WTC11 (cell line): ENCODE measurements at places on chromosomes 16 and 17. TPM values are rescaled to one million over a fixed set of nuclear protein-coding genes. Genes with fewer than 3 reads are reported as not detected.

RASD1 gene
- 5.1 to 5.3 TPM (median 5.2 TPM) in 3 replicates for total RNA-seq

SHISA9 gene
- 37.5 to 39.3 TPM (median 38.8 TPM) in 3 replicates for total RNA-seq

CHRNE gene
- 0.64 to 0.78 TPM (median 0.70 TPM) in 3 replicates for total RNA-seq

TBX2 gene
- 0.09 to 0.41 TPM (median 0.21 TPM) in 3 replicates for total RNA-seq

DNA sequence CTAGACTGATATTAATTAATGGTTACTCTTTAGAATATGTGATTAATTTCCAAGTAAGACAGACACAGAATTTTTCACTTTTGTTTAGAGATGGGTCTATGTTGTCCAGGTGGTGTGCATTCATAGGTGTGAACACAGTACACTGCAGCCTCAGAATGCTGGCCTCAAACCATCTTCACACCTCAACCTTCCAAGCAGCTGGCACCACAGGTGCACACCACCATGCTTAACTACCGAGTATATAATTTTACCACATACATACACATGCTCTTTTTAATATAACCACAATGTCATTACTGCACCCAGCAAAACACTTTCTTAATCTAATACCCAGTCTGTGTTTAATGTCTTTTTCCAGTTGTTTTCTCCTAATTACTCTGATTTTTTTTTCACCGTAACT, 23.9 kb downstream of the N4BP1 start:
- no peaks in the 10 kb centered on the region for H3K4me1 ChIP-seq
- no peak overlapping the region for H3K27ac ChIP-seq
- peaks cover 34% of the 10 kb centered on the region for H3K36me3 ChIP-seq
- no peak overlapping the region for H3K4me3 ChIP-seq
- H3K27me3 ChIP-seq: no peaks in the 10 kb centered on the region

DNA sequence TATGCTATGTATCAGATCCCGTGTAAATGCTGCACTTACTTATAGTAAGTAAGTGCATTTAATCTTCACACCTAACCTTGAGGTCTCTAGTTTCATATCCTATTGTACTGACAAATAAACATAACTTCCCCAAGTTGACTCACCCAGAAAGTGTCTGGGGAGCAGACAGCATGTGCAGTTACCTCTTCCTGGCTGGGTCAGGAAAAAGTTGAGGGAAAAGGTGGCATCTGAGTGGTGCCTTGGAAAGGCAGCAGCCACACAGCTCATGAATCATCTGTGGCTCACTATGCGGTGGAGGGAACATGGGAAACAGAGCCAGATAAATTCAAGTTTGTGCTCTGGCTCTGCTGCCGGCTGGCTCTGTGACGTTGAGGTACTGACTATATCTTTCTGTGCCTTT, 382.0 kb upstream of the DYNLRB2 start:
- no peak overlapping the region for H3K4me3 ChIP-seq
- no peaks in the 10 kb centered on the region for H3K4me1 ChIP-seq
- no peaks in the 10 kb centered on the region for H3K36me3 ChIP-seq
- no peak for DNase-seq
- H3K27ac ChIP-seq: no peak overlapping the region

DNA sequence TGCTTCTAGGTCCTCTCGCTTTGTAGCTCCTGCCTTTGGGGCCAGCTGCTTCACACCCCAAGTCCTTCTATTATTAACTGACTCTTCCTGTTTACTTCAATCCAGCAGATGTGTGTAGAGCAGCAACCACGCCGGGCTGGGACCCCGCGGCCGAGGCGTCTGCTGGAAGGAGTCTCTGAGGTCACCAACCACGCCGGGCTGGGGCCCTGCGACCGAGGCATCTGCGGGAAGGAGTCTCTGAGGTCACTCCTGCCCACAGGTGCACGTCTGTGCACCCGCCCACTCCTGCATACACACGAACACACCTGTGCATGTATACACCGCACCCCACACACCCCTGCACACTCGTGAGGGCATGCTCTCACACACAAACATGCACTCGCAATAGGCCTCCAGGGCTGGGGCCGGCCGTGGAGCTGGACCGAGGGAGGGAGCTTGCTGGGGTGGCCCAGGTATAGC, 7.8 kb upstream of the TEX19 start:
- no peaks in the 10 kb centered on the region for H3K36me3 ChIP-seq
- peak; percentile 11 for DNase-seq
- no peaks in the 10 kb centered on the region for H3K4me1 ChIP-seq
- H3K4me3 ChIP-seq: no peak overlapping the region
- no peak overlapping the region for H3K27ac ChIP-seq

GRCh38 chr16:69930117-69930776, 20.9 kb upstream of the CLEC18A start:
- no peak overlapping the region for H3K4me3 ChIP-seq
- H3K4me1 ChIP-seq: peaks cover 26% of the 10 kb centered on the region
- no peaks in the 10 kb centered on the region for H3K27me3 ChIP-seq
- peak; percentile 71 for DNase-seq
- H3K27ac ChIP-seq: no peak overlapping the region

DNA sequence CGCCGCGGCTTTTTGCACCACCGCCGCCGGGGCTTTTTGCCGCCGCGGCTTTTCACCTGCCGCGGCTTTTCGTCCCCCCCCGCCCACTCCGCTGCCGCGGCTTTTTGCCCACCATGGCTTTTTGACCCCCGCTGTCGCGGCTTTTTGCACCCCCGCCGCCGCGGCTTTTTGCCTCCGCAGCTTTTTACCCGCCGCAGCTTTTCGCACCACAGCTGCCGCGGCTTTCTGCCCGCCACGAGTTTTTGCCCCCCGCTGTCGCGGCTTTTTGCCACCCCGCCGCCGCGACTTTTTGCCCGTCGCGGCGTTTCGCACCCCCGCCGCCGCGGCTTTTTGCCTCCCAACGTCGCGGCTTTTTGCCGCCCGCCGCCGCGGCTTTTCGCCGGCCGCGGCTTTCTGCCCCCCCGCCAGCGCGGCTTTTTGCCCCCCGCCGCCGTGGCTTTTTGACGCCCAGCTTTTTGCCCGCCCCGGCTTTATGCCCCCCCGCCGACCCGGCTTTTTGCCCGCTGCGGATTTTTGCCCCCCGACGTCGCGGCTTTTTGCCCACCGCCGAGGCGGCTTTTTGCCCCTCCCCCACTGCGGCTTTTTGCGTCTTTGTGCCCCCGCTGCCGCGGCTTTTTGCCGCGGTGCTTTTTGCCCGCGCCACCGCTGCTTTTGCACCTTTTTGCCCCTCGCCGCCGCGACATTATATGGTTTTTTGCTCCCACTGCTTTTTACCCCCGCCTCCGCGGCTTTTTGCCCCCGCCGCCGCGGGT, 1343.6 kb downstream of the TP53TG3F start:
- H3K4me3 ChIP-seq: no peak overlapping the region
- no peak for DNase-seq
- peaks cover 10% of the 10 kb centered on the region for H3K27me3 ChIP-seq
- H3K36me3 ChIP-seq: peaks cover 44% of the 10 kb centered on the region
- H3K27ac ChIP-seq: no peak overlapping the region

GRCh38 chr17:66782851-66783250, 52.1 kb upstream of the CACNG5 start:
- peaks cover 11% of the 10 kb centered on the region for H3K36me3 ChIP-seq
- no peak for DNase-seq
- H3K27ac ChIP-seq: 0 out of 2 replicates have a peak overlapping the region, but pooled peaks have one; percentile 17
- peaks cover 61% of the 10 kb centered on the region for H3K4me1 ChIP-seq
- H3K4me3 ChIP-seq: no peak overlapping the region

DNA sequence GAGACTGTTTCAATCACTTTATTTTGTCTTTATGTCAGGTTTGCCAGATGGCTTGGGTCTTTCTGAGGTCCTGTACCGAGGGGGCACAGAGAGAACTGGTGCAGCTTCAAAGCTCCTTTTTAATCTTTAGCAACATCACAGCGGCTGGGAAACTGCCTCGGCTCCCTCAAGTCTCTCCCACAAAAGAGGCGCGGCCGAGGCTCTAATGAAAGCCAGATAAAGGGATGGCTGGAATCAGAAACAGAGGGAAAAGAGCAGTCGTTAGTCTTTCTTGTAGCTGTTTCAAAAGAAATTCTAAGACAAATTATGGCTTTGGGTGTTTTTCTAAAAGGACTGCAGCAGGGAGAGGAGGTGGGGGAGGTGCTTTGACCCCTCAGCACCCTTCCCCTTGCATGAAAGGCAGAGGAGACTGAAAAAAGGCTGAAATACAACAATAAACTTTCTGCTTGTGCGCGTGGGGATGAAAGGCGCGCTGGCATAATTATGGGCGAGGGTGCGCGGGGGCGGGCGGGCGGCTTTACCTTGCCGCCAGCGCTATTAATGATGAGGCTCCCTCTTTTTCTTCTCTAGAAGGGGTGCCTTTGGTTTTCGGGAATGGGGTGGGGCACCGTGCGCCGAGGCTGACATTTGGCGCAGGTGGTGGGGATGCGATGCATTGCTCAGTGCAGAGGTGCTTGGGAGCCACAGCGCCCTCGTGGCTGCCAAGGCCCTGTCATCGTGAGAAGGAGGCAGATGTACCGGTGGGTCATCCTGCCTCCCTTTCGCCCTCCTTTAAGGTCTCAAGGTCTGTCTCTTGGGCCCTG, 22.3 kb upstream of the BRD7 start:
- no peaks in the 10 kb centered on the region; the same call in 1 of the 2 replicates for H3K27me3 ChIP-seq
- no peak for DNase-seq
- no peak overlapping the region for H3K27ac ChIP-seq
- no peaks in the 10 kb centered on the region for H3K36me3 ChIP-seq
- H3K4me3 ChIP-seq: no peak overlapping the region

- no peak overlapping the region for H3K4me3 ChIP-seq
- H3K36me3 ChIP-seq: no peaks in the 10 kb centered on the region
- no peak overlapping the region for H3K27ac ChIP-seq
- peaks cover 7% of the 10 kb centered on the region; the same call in 1 of the 2 replicates for H3K4me1 ChIP-seq
- peak; percentile 63 for DNase-seq
- H3K27me3 ChIP-seq: no peaks in the 10 kb centered on the region
Observed at GRCh38 chr16:85428168-85428898, 184.8 kb upstream of the GSE1 start.

DNA sequence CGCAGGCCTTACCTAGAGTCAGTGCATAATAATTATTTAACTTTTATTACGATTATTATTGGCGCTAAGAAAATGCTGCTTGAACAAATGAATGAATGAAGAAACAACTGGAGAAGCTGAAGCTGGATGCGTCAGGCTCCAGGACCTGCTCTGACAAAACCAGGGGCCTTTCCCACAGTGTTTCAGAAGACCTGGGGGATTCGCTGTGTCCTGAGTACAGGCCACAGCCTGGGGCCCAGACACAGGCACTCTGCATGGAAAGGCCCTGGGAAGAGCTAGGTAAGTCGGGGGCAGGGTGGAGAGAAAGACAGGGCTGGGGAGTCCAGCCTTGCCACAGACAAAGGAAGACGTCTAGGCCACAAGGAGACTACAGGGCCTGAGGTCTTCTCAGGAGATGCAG, 226.1 kb downstream of the ZNF423 start:
- no peak overlapping the region for H3K27ac ChIP-seq
- peaks cover 6% of the 10 kb centered on the region for H3K4me1 ChIP-seq
- H3K4me3 ChIP-seq: no peak overlapping the region

DNA sequence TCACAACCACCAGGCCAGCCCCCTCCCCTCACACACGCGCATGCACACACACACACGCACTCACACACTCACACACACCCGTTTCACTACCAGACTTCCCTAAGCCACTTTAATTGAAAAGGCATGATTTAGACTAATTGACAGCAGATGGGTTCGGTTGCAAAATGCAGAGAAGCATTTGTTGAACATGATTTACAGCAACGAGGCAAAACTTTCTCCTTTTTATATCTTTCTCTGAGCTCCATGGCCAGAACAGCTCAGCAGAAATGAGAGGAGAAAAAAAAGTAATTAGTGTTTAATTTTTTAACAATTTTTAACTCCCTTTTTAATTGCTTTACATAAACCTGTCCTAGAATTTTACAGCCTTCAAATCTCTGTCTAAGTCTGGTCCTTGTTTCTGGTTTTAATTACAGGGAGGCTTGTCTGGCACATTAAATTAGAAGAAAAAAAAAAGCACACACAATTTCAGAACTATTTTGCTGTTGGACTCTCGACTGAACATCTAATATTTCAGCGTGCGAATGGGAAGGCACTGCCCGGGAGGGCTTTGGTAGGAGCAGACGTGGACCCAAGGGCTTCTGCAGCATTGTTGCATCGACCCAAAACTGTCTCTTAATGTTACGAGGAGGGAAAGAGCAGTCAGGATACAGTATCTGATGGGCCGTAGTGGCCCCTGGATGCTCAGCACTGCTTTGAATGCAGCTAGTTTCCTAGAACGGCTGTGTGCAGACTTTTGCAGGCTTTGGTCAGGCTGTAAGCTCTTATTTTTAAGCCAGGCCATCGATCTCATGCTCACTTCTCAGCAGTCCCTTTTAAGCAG, 255.9 kb downstream of the SOX9 start:
- no peaks in the 10 kb centered on the region for H3K36me3 ChIP-seq
- H3K27me3 ChIP-seq: no peaks in the 10 kb centered on the region; the same call in 1 of the 2 replicates
- no peak overlapping the region for H3K4me3 ChIP-seq
- DNase-seq: no peak
